ENCODE measurements at places on chromosomes 7 and 10.

- DNase-seq, result no peak
Measured at GRCh38 chr7:123972831-123973230, 47.8 kb downstream of the SPAM1 start.

- DNase-seq, result no peak
Measured at GRCh38 chr7:29563590-29564495, at the start of gene PRR15. Gene PRR15 (plus strand): TSS chr7:29563835. CDS start chr7:29566330, 2,495 bp downstream.

DNA sequence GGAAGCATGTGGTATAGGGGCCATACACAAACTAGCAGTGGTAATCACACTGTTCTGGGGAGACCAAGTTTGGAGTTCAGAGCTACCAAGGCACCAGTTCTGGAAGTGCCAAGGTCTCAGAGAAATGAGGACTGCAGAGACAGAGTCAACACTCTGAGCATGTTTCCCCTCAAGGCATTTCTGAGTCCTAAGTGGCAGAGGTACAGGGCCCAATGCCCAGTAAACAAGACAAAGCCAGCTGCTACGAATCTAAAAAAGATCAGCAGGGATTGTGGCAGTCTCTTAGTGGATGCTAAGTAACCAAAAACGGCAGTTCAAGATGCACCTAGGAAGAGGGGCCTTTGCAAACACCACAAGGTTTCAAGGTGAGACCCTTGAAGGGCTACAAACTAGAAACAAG, 271.9 kb downstream of the TNS3 start:
- DNase-seq, result no peak

DNA sequence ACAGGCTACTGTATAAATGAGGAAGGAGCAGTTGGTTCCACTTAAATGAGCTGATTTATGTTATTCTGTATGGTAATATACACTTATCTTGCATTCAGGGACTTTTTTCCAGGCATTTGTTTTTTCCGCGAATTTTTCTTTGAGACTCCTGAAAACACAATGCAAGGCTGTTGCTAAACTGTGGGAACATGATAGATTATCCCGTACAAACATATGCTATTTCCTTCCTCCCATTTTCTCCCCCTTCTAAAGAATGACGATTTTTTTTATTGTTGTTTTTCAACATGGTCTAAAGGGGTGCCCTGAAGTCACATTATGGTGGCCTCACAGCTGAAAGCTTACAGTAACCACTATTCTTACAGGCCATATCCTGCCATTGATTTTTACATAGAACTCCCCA, 523.9 kb upstream of the NRP1 start:
- DNase-seq, result no peak

DNA sequence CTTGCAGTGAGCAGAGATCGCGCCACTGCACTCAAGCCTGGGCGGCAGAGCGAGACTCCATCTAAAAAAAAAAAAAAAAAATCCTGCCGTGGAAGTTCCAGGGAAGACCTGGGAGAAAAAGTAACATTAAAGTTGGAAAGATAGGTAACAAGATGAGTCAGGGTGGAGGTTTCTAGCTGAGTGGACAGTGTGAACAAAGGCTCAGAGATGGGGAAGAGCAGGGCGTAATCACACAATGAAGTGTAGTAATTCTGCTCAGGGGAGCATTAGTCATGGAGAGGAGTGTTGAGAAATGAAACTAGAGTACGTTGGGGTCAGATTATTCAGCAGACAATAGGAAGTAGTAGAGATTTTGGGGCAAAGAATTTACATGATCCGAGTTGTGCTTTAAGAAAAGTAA, 21.6 kb upstream of the WASL start:
- DNase-seq, result no peak

DNA sequence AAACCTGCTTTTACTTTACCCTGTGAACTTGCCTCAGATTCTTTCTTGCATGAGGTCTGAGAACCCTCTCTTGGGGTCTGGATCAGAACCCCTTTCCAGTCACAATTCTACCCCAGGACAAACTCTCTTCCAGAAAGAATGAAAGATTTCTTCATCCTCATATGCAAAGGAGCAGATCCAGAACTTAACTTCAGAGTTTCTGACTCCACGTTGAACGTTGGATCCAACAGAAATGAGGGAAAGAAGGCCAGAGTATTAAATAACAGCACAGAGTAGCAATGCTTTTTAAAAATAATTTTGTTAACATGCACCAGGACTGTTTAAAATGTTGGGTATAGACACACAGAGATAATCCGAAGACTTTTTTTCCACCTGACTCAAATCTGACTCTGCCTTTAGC, 632.9 kb upstream of the AUTS2 start:
- no peak for DNase-seq

DNA sequence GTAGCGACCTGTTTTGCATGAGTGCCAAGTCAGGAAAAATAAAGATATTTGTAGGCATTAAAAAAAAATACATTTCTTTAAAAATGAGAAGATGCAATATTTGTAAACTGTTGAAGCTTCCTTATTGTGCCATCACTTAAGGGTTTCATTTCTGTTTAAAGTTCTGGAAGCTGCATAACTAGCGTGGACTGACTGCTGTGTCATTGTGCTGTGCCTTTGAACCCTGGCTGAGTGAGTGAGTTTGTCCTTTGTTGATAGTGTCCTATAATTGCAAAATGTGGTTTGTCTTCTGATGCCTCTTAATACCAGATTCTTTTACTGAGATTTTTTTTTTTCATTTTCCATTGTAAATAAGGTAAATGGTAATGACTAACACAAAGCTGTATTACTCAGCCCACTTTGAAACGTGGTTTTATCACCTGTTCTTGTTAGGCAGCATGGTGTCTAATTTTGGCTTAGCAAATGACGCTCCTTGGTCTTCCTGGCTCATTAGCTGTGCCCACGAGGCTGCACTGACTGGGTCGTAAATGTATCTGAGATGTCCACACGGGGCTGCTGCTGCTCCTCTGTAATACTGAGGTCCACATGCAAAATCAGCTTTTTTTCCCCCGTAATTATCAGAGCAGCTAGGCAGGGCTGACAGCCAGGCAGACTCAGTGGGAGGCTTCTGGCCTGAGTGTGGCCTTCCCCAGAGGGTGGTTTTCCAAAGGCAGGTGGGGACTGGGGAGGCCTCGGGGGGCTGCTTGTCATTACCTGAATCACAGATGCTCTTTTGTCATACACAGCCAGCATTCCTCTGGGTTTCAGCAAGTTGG, 14.8 kb downstream of the ZSCAN25 start:
- peak; percentile 18 for DNase-seq

DNA sequence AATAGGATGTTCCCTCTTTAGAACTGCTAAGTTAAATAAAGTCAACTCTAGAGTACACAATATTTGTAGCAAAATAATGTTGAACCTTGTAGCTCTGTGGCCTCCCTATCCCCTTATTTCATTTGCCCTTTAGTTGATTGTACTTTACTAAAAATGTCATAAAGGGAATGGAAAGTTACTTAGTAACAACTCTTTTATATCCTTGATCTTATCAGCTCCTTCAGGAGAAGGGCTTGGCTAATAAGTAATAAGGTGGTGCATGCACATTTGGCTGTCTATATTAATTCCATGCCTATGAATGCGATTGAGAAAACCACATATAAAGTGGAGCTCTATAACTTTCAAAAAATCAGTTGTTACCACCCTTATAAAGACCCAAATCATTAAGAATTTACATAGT, 41.5 kb upstream of the GATA3 start:
- DNase-seq, result no peak

DNA sequence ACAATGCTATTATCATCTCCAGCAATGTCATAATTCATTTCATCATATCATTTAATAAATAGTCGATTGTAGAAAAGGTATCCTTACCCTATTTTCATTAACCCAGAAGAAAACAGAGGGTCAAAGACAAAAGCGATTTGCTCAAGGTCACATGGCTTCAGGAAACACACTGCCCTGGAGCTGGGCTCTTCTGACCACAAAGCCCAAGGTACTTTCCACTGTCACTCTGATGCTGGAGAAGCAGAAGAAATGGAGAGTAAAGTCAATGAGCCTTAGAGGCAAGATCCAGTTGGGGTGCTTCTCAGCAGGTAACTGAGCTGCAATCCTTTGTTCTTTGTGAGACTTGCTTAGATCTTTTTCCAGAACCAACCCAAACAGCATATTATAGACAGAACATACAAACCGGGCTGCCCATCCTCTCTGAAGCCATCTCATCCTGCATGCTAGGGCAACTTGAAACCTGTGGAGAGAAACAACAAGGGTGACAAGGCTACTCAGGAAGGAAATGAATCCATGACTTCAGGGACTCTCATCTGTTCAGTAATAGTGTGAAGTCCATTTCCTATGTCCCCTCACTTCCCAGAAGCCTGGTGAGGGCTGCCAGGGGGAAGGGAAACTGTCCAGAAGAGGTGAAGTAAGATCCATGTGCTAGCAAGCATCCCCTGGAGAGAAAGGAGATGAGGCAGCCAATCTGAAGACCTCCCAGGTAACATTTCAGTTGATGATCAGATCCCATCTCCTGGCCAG, 148.6 kb upstream of the SVIL start:
- DNase-seq, result peak; percentile 13

DNA sequence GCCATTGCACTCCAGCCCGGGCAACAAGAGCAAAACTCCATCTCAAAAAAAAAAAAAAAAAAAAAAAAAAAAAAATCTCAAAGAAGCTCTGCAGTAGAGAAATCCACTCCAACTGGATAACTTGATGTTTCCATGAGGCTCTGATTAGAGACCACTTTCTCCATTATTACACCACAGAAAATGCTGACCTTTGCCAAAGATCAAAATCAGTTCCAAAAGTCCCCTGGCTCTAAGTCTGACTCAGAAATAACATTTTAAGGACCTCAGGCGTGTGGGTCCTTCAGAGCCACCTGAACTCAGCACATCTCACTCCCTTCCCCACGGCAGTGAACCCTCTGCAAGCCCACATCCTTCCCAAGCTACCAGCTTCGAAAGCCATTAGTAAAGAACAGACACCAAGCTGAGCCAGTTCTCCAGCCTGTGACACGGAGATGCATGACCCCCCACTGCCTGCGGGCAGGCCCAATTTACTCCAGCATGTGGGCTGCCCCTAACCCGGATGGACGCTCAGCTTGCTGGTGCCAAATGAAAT, 13.8 kb upstream of the TMEM120A start:
- no peak for DNase-seq

DNA sequence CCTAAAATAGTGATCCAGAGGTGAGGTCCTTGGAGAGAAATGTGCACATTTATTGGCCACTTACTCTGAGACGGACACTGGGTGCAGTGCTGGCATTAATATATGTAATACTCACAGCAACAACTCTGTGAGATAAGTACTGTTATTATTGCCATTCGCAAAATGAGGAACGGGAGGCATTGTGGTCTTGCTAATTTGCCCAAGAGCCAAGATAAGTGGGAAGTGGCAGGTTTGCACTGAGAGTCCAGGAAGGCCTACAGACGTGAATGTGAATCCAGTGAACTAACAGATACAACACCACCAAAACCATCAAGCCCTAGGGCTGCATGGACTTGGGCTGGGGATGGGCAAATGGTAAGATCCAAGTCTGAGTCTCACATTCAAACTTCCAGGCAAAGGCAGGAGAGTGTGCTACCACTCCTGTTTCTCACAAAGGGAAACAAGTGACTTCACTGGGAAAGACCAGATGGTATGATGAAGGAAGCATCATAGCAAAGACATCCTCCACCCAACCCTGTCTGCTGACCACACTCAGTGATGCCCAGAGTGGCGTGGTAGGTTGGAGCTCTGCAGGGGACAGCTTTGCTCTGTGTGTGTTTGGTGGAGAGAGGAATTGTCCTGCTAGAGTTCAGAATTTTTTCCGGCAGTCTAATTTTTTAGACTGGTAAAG, 19.2 kb downstream of the TMEM273 start:
- peak; percentile 48 for DNase-seq

DNA sequence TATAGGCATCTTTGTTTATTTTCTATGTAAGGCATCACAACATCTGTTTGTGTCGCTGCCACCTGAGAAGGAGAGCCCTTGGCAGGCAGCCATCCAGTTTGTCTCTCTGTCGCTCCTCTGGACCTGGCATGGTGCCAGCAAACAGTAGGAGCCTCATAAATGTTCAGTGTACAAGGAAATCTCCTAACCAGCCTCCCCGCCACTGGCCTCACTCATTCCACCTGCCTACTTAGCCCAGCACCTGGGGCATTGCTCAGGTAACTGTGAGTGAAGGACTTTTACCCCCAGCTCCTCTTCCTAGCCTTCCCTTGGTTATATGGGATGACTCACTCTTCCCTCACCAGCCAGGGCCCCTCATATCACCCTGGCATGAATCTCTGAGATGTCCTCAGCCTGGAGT, 61.7 kb upstream of the NPTX2 start:
- no peak for DNase-seq

- no peak for DNase-seq
Measured at GRCh38 chr10:128150561-128150960, 24.3 kb upstream of the MKI67 start.

DNA sequence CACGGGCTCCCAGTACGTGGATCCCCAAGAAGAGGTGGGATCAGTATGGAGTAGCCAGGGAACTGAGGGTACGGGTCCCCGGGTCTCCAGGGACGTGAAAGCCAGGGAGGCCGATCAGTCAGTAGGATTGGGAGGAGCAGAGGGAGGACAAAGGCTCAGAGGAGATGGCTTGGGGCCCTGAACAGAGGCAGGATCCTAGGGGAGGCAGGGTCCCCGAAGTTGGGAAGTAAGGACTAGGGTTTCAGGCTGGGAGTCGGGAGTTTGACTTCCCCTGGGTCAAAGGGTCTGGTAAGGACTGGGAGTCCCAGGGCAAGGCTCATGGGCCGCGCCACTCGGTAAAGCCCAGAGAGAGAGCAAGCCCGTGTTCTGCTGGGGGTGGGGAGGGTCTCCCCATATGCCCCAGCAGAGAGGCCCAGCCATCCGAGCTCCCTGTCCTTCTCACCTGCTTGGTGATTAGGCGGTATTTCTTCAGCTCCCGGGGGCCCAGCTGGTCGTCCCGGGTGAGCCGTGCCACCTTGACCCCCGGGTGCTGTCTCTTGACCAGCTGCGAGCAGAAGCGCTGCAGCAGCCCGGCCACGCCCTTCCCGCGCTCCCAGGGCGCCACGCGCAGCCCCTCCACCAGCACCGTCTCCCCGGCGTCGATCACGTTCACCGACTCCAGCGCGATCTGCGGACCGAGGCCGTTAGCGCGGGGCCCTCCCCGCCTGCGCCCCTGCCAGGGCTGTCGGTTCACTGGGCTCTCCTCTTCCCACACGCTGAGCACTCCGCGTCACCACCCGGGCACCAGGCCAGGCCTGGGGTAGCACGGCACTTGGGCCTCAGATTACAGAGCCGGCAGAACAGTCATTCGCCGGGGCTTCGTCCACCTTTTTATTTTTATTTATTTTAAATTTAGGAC, 7.0 kb downstream of the NAT16 start:
- DNase-seq, result peak; percentile 88

- DNase-seq, result no peak
Measured at GRCh38 chr7:5774790-5775189, 6.7 kb downstream of the RNF216 start.

Data from EH (cell line).